ENCODE measurements at places on chromosomes 3 and 15. TPM values are rescaled to one million over a fixed set of nuclear protein-coding genes. Genes with fewer than 3 reads are reported as not detected.

The NFKBIZ gene
- 29.6 TPM for total RNA-seq

The SLC28A2 gene
- not detected for total RNA-seq

The KLHL6 gene
- 3.1 TPM for total RNA-seq

The FBXL22 gene
- 1.9 TPM for total RNA-seq

The RBMS3 gene
- total RNA-seq = 111 TPM

The PRR20G gene
- total RNA-seq = not detected

The PRR23E gene
- total RNA-seq = not detected

The MESP1 gene
- 1.6 TPM for total RNA-seq

The ALDH1A2 gene
- 3.9 TPM for total RNA-seq

The C2CD4A gene
- total RNA-seq = not detected

The SAMMSON gene
- 0.69 TPM for total RNA-seq

The CD96 gene
- 2.0 TPM for total RNA-seq

The KCNH8 gene
- 2.0 TPM for total RNA-seq

The CASR gene
- total RNA-seq = not detected

The SLCO3A1 gene
- total RNA-seq = 10.6 TPM

The FOXB1 gene
- total RNA-seq = not detected

The MESP2 gene
- total RNA-seq = 0.30 TPM

The BNC1 gene
- 9.2 TPM for total RNA-seq

The MAPKAPK3 gene
- 27.8 TPM for total RNA-seq

The ZIC1 gene
- 5.9 TPM for total RNA-seq

The VEPH1 gene
- 6.4 TPM for total RNA-seq

The CRABP1 gene
- 9.0 TPM for total RNA-seq

The CIB2 gene
- 8.7 TPM for total RNA-seq

The RAB7A gene
- 58.6 TPM for total RNA-seq

The CADM2 gene
- total RNA-seq = 2.5 TPM

The SYNPR gene
- 0.20 TPM for total RNA-seq

The HTR3D gene
- total RNA-seq = not detected

The C3orf33 gene
- 3.7 TPM for total RNA-seq

The LMLN gene
- total RNA-seq = 5.2 TPM

The BOC gene
- 70.1 TPM for total RNA-seq

The ADAMTS7 gene
- 6.6 TPM for total RNA-seq

The ALG1L2 gene
- not detected for total RNA-seq

The HAPLN3 gene
- 4.4 TPM for total RNA-seq

The ZNF80 gene
- total RNA-seq = not detected

The PGBD4 gene
- total RNA-seq = 0.79 TPM

The CD80 gene
- 0.69 TPM for total RNA-seq

The GOLGA6L10 gene
- total RNA-seq = 3.3 TPM

The CD200 gene
- total RNA-seq = 12.2 TPM

The GHSR gene
- total RNA-seq = not detected

The SCG3 gene
- total RNA-seq = not detected

The HRG gene
- not detected for total RNA-seq

The PEX11A gene
- 10.7 TPM for total RNA-seq

The CDHR4 gene
- not detected for total RNA-seq

The IQCF2 gene
- total RNA-seq = not detected

The CPOX gene
- total RNA-seq = 16.1 TPM

The MORC1 gene
- total RNA-seq = not detected

The MAGI1 gene
- 45.3 TPM for total RNA-seq

The SH2D7 gene
- total RNA-seq = not detected

The PLXNA1 gene
- total RNA-seq = 24.9 TPM

The FAH gene
- 17.9 TPM for total RNA-seq

The IMPG2 gene
- total RNA-seq = 0.59 TPM

The PIF1 gene
- total RNA-seq = 1.9 TPM

The RARRES1 gene
- total RNA-seq = 4.9 TPM

The HESX1 gene
- total RNA-seq = 0.89 TPM

The CNTN3 gene
- total RNA-seq = 21.7 TPM

The CNTN6 gene
- total RNA-seq = 1.9 TPM

The PLCD1 gene
- 26.2 TPM for total RNA-seq

The NEK10 gene
- 5.0 TPM for total RNA-seq

The PATL2 gene
- total RNA-seq = 0.79 TPM

The SQOR gene
- total RNA-seq = 26.1 TPM

All from skin of body (tissue), 3 donors.